T1000 (cell line): ENCODE measurements at places on chromosomes 6 and 20.
A peak's percentile ranks its signal among the peaks of the same experiment; 100 is the strongest.

DNA sequence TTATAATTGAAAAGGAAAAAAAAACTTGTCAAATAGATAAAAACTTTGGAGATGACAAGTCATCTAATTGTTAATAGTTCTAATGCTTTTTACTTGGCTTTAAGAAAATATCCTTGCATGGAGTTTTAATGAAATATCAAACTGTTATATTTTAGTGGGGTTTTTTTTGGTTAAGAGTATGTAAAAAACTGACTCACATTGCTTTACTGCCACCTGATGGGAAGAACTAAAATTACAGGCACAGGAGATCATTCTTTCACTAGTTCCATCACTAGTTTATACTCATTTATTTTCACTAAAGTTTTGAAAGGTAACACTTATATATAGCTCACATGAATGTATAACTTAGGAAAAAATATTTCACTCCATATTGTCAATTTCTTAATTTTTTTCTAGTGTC, 309.1 kb downstream of the LMBRD1 start:
- DNase-seq: no peak

DNA sequence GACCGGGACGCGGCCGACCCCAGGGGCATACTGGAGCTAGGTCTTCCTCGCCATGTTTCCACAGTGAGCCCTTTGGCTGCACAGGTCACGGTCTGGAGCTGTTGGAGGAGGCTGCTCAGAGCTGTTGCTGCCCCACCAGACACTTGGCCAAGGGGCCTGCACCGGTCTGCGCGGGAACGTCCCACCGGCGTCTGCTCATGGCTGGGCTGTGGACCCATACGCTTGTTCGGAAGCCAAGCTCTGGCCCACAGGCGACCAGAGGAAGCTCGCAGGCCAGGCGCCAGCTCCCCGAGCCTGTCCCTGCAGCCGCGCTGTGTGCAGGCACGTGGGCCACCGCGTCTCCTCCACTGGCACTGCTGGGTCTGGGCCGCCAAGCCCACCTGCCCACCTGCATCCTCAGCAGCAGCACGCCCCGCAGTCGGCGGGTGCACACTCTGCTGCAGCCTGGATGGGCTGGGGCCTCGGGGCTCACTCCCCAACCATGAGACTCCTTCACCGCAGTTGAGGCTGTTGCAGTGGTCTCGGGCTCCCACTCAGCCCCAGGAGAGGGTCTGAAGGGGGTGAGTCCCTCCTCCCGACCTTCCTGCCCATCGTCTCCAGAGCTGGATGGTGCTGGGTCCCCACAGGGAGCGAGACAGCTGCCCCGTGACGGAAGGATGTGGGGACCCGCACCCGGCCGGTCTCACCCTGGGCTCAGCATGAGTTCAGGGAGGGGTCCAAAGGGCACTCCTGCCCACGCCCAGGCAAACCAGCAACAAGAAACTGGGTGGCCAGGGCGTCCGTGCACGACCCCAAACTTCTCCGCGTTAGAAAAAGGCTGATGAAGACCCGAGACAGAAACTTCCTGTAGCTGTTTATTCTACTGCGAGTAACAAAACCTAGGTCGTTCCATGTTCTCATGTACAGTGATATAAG, 15.5 kb upstream of the TCFL5 start:
- no peak for DNase-seq

- DNase-seq: no peak
These were observed 87.5 kb downstream of the MEI4 start for GRCh38 chr6:77740380-77740779.

DNA sequence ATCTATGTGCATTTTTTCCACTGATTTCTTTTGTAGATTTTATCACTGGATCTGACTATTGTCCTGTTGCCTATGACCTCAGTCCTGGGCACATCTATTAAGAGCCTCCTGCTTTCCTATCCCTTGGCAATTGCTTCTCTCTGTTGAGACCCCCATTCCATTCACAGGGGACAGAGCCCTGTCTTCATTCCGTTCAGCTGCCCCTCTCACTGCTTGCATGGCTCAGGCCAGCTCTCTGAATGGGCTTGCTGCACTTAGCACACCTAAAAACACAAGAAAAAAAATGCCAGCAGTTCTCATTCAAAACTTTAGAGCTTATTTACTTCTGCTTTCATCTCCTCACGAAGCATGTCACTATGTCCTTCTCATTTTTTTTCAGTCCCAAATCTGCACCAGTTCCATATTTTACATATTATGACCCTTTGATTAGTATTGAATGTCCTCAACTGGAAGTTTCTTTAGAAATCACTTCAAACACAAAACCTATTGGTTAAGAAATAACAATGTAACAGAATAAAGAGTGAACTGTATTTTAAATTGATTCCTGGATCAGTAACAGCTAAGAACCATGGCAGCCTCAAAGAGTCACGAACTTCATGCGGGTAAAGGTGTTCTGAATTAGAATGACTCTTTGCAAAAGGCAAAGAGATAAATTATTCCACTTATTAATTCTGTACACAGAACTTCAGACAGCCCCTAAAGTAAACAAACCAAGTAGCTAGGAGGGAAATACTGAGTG, 616.5 kb downstream of the C6orf118 start:
- no peak for DNase-seq

DNA sequence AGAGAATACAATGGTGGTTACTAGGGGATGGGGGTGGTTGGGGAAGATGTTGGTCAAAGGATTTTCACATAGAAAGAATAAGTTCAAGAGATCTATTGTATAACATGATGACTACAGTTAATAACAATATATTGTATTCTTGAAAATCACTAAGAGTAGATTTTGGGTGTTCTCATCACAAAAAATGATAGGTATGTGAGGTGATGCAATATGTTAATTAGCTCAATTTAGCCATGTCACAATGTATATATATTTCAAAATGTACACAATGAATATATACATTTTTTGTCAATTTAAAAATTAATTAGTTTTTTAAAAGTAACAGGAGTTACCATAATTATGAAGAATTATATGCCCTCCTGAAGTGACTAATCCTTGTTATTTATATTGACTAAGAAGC, 22.3 kb downstream of the ZNF133 start:
- DNase-seq: no peak

GRCh38 chr20:42366626-42367025, 748.4 kb upstream of the CHD6 start:
- DNase-seq: no peak

GRCh38 chr6:90284236-90285041, 12.2 kb downstream of the BACH2 start:
- peak; percentile 53 for DNase-seq

DNA sequence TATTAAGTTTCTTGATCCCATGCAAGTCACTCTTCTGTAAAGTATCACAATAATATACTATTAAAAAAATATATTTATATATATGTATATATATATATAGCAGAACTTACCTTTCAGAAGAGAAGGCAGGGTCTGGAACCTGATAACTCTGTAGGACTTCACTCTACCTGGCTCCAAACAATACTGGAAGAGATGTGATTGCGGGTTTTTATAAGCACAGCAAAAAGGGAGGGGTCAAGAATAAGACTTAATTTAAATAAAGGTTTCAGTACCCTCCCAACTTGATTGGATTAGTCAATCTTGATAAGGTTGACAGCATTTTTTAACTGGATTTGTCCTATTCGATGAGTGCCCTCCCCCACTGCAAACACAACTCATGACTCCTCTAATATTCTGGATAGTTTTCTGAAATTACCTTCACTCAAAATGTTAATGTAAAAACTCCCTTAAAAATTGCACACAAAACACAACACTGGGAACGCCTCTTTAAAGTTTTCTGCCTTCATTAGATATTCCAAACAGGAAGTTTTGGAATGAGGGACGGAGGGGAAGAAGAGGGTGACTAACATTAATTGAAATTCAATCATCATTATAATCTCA, 4.0 kb upstream of the ZNF217 start:
- DNase-seq: no peak

- DNase-seq: no peak
These were observed 36.5 kb downstream of the TRAM2 start for GRCh38 chr6:52540286-52540902.

DNA sequence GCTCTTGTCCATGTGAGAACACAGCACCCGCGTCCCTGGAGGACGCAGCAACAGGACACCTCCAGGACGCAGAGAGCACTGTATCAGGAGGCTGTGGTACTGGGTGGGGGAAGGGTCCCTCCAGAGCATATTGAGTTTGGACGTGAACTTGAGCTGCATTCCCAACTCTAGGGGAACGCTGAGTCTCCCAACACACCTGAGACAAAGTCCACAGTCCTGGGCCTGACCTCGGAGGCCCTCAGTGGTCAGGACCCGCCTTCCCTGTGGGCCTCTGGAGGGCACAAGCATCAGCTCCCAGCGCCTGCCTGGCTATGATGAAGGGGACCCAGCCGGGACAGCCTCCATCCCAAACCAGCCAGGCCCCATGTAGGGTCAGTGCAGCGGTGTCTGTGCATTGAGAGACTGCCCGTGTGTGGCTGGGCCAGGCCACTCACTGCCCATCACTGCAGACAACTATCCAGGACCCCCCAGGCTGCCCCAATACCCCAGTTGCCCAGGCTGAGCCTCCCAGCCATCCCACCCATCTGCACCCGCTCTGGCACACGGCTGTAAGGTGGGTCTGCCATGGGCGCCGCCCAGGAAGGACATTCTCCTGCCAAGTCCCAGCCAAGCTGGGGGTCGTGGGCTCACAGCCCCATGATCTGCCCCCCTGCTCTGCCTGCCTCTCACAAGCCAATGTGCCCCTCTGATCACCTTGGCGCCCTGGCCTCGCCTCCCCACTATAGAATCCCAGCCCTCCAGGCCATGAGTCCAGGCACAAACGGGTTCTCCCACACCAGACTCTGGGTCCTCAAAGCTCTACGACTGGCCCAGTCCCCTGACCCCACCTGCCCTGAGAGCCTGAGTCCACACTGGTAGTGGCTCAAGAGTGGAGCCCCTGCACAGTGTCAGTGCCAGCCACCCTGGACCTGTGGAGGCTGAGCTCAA, 115.7 kb downstream of the TAF4 start:
- DNase-seq: no peak

GRCh38 chr6:20098267-20098876, 113.9 kb downstream of the MBOAT1 start:
- no peak for DNase-seq

DNA sequence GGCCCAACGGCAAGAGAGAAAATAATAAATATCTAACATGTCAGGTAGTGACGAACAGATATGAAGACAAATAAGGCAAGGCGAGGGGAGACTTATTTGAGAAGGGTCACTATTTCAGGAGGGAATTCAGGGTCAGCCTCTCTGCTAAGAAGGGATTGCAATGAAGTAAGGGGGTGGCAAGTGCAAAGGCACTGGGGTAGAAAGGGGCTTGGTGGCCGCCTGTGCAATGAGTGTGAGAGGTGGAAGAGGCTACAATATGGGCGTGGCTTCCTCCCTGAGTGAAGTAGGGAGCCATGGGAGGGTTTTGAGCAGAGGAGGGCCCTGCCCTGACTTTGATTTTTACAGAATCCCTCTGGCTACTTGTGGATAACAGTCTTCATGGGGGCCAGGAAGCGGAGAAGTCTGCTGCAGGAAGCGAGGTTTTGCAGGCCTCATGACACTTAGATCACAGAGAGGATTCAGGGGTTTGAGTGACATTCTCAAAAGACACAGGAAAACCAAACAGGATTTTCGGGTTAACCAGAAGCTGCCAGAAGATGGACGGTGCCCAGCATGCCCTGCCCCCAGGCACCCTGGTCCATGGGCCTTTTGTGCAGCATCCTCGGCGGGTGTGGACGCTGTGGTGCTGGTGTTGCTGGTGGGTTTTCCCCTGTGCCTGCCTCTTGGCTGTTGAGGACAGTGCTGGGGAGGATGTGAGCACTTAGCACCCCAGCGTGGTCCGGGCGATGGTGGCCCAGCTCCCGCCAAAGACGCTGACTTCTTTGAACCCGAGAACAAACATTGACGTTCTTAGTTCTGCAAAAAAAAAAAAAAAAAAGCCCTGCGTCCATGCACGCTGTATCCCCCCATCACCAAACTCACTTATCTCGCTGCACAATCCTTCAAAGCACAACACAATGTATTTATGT, 124.2 kb upstream of the PTPN1 start:
- DNase-seq: no peak

DNA sequence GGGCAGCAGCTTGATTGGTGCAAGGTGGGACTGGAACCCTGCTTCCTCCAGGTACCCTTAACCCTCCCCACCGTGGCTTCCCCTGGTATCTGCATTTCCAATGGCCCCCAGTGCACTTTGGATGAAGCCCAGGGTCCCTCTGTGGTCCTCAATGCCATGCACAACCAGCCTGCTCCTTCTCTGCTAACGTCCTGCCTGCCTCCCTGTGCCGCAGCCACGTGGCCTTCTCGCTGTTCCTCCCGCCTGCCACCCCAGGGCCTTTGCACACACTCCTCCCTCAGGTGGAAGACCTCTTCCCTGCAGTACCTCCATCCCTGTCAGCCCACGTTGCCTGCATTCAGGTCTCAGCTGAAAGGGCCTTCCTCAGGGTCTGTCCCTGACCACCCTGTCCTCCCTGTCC, 101.6 kb downstream of the BMP7 start:
- no peak for DNase-seq

DNA sequence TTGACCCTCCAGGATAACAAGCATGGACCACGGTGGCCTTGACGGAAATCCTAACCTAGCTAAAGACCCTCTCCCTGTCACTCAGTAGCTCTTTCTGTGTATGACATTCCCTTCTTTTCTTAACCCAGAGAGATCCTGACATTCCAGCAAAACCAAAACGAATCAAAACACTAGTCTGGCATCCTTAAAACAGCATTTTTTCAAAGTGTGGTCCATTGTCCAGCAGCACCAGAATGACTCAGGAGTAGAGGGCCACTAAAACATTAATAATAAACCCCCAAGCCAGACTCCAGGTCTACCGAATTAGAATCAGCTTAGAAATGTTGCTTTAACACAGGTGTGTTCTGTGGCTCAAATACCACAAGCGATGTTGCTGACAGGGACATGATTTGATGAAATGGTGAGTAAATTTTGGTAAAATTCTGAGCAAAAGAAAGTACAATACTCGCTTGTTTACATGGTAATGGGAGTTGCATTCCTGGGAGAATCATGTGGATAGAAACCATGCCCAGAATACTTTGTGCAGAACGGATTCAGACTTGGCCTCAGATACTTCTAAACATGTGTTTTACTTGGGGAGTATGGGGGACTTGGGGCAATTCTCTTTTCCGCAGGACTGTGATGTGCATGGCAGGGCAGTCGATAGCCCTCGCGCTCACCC, 174.2 kb upstream of the KCNG1 start:
- DNase-seq: no peak

- DNase-seq: no peak
These were observed 101.0 kb downstream of the EYA2 start for GRCh38 chr20:46995561-46996142.

GRCh38 chr6:28336284-28337120, 554 bp upstream of the ZSCAN31 start:
- DNase-seq: peak; percentile 25

DNA sequence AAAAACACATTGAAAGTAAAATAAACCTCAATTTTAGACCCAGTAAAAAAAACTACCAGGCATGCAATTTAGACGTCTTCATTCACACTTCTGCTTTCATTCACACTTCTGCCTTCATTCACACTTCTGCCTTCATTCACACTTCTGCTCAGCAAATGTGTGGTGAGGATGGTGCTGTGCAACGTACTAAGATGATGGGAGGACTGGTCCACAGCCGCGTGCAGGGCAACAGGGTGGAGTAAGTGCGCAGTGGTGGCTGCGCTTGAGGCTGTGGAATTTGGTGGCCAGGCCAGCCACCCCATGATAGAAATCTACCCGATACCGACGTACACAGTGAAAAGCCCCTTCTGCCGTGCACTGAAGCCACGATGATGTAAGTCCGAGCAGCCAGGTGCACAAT, 114.3 kb upstream of the CD93 start:
- DNase-seq: no peak

GRCh38 chr20:57770852-57771720, 61.3 kb upstream of the PMEPA1 start:
- DNase-seq: no peak

- no peak for DNase-seq
These were observed 17.4 kb downstream of the HFE start for GRCh38 chr6:26104457-26105108.

- no peak for DNase-seq
These were observed 288.3 kb downstream of the TPBG start for GRCh38 chr6:82651845-82652335.
